ENCODE measurements at places on chromosomes 13 and 19.

GRCh38 chr19:58361900-58362271, 665 bp downstream of the ZNF497 start:
- DNase-seq: peak; percentile 35

DNA sequence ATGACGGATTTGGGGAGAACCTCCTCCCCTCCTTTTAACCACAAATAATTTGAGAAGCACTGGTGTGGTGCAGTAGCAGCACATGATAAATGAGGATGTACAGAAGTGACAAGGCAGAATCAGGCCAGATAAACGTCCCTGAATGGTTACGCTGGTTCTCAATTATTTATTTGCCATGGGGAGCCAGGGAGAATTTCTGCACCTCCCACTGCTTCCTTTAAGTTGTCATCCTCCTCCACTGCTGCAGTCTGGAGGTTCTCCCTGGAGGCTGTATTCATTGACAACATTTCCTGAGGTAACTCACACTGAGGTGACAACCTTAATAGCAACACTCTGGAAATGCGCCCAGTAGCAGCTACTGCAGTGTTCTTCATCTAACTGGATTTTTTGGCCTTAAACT, 308.9 kb upstream of the SLITRK1 start:
- DNase-seq: no peak

DNA sequence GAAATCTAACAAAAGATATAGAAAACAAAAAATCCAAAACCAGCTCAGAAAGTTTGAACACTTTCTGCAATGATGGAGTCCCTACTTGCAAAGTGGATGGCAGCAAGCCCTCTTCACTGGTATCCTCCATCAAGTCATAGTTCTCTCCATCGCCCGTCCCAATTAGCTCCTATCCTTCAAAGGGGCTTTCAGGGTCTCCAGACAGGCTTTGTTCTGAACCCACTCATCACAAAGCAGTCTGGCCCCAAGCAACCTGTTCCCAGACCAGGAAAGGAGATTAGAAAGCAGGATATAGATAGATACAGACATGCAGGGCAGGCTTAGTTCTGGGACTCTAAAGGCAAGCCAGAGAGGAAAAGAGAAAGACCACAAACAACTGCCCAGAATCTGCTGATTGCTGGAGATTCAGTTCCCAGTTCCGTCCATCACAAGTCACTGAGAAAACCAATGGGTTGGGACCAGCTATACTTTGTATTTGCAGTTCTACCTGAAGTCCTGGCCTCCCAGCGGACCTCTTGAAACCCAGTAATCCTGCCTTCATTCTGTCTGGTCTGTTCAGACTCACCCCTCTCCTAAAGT, 47.2 kb upstream of the EPHX3 start:
- DNase-seq: no peak

DNA sequence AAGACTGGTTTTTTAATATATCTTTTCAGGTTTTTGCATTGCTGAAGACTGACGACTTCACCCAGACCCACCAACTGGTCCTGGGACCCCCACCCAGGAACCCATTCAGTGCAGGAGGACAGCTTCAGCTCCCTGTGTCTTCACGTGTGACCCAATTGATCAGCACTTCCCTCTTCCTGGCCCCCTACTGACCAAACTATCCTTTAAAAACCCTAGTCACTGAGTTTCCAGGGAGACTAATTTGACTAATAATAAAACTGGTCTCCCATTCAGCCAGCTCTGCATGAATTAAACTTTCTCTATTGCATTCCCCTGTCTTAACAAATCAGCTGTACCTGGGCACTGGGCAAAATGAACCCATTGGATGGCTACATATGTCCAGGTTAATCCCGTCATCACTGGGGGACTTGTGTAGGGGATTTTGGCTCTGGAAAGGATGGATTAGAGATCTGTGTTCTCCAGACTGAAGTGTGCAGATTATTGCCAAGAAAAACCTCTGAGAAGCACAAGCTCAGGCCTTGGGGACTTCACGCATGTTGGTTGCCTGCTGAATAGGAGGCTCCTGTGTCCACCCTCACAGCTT, 16.3 kb upstream of the PARP4 start:
- DNase-seq: no peak

- peak; percentile 56 for DNase-seq
Observed at GRCh38 chr19:41352609-41353465, 885 bp downstream of the TGFB1 start.
